Fibroblast of lung (primary cell): ENCODE measurements at places on chromosomes 16 and 17.
A peak's percentile ranks its signal among the peaks of the same experiment; 100 is the strongest.

GRCh38 chr17:28744104-28744971, 527 bp downstream of the TRAF4 start:
- peak; percentile 65 for DNase-seq

DNA sequence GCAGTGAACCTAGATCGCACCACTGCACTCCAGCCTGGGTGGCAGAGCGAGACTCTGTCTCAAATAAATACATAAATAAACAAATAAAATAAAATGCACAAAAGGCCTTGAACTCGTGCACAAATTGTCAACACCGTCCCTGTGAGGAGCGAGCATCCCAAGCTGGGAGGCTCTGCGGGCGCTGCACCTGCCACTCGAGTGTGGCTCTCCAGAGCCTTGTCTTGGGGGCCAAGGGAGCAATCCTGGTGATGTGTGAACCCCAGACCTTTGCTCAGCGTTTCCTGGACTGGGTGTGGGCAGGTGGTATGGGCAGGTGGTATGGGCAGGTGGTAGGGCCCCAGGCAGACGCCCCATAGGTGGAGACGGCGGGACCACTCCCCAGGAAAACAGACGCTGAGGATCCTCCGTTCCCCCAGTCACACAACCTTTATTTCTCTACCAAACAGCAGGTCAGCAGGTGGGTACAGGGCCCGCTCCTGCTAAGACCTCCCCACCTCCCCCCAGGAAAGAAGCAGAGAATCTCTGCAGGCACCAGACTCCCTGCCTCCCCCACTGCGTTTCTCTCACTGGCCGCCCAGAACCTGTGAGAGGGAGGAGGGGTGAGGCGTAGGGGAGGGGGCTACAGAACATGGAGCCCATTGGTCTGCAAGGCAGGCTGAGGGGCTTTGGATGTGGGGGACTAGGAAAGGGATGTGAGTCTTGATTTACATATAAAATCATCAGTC, 7.4 kb upstream of the P2RX1 start:
- DNase-seq: no peak

DNA sequence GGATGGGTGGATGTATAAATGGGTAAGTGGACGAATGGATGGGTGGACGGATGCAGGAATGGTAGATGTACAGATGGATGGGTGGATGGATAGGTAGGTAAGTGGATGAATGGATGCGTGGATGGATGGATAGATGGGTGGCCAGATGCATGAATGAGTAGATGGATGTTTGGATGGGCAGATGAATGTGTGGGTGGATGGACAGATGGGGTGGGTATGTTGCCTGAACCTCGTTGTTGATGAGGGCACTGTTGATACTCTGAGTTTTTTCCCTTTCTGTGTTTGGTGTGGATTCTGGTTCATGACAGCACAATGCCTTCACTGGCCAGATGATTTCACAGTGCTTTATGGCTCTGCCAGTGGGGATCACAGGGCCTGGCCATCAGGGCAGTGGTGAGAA, 208.3 kb downstream of the NPIPB11 start:
- DNase-seq: no peak

DNA sequence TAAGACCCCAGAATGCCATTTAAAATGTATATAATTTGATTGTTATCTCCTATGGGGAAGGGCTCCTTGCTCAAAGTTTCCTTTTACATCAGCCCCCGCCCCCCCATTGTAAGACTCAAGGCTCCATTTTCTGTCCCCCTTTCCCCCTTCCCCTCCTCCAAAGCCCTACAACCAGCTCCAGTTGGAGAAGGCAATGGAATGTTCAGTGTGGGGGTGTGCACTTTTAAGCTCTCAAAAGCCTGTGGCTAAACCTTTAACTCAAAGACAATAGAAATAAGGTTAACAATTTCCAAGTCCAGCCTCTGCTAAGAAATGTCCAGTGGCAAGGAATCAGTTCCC, 114.7 kb downstream of the NOG start:
- peak; percentile 68 for DNase-seq

DNA sequence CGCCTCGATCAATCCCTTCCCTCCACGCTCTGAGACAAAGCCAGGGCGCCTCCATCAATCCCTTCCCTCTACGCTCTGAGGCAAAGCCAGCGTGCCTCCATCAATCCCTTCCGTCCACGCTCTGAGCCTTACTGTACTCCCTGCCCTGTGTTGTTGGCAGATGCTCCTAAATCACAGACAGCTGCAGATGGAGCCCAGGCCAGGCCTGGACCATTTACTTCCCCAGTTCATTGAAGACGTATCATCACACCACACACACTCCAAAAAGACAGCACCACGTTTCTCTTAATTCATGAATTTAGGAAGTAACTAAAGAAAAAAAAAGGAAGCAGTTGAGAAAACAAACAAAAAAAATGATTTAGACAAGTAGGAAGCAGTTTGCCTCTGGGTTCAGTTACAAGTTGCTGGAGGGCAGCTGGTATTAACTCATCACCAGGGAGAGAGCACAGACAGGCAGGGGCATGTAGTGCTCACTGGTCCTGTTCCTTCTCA, 7.4 kb upstream of the CD300LD start:
- DNase-seq: no peak

DNA sequence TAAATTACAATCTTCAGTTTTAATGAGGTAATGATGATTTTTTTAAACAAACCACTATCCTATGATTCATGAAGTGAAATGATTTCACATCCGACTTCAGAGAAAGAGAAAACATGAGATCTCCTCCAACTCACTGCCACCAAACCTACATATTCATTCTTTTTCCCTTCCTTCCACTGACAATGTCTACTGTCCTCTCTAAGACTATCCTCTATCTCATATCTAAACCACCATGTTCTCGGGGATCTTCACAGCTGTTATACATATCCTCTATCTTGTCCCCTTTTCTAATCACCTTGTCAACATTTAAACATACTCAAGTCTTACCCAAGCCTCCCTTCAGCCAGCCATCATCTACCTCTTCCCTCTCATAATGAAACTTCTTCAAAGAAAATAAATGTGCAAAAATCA, 53.5 kb downstream of the SMURF2 start:
- DNase-seq: peak; percentile 59

DNA sequence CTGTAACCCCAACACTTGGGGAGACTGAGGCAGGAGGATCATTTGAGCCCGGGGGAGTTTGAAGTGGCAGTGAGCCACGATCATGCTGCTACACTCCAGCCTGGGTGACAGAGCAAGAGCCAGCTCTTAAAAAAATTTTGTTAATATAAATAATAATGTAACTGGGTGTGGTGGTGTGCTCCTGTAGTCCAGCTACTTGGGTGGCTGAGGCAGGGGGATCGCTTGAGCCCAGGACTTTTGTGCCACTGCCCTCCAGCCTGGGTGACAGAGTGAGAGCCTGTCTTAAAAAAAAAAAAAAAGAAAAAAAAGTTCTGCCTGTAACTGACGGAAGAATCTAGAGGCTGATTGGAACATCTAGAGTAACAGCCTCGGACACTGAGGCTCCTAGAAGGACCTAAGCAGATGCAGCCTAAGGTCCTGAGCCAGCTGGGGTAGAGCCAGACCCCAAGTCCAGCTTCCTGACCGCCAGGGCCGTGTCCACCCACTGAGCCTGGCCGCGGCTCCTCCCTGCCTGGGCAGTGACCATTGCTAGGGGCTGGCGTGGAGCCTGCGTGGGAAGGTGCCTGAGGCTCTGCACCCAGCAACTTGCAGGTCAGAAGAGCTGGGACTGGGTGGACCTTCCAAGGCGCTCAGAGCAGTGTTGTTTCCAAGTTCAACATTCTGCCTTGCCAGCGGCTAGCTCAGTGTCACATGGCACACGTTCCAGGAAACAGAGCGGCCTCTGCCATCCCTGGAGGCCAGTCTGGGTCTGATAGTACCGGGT, 209.4 kb upstream of the CIBAR2 start:
- peak; percentile 94 for DNase-seq

DNA sequence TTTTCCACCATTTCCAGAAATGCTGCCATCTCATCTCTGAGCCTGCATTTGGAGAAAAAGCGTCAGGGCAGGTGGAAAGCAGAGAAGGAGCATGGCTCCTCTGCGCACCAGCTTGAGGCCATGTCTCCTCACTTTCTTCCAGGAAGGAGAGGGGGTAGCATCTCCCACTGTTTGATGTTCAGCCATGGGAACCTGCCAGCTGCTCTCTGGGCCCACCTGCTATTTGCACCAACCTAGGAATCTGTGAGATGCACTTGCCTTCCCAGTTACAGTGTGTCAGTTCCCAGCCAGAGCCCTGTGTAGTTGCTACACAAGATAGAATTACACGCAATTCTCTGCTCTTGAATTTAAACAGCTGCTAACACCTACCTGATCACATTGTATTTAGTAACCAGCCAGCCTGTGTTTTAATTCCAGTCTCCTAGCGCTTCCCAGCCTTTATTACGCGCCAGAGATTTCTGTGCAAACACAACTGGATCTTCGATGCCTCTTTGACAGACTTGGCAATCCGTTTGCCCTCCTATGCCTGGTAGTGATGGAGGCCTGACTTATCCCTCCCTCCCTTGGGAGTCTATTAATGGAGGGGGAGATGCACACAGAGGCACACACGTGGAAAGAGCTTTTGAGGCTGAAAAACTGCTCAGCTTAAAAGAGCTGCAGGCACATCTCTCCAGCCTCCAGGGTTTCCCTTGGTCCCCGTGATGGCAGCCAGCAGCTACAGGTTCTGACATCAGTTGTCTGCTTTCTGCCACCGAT, 98.1 kb upstream of the SEC14L1 start:
- no peak for DNase-seq
